CD4-positive, alpha-beta T cell treated with Interleukin-12 subunit alpha and Interleukin-12 subunit beta, for 1 hour (primary cell): ENCODE measurements at places on chromosomes 3 and 15.

DNA sequence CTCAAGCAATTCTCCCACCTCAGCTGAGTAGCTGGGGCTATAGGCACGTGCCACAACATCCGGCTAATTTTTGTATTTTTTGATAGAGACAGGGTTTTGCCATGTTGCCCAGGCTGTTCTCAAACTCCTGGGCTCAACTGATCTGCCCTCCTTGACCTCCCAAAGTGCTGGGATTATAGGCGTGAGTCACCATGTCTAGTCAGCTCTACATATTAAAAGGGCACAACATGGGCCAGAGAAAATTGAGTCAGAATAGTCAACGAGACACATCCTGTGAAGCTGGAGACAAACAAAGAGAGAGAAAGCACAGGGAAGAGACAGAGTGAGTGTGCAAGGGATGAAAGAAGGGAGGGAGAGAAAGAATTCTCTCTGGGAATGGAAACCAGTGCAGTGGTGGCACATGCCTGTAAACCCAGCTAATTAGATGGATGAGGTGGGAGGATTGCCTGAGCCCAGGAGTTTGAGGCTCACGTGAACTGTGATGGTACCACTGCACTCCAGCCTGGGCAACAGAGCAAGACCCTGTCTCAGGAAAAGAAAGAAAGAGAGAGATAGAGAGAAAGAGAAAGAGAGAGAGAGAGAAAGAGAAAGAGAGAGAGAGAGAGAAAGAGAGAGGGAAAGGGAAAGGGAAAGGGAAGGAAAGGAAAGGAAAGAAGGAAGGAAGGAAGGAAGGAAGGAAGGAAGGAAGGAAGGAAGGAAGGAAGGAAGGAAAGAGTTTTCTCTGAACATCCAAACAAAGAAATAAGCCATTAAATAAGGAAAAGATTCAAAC is 107.2 kb upstream of the SLC25A36 start:
- DNase-seq: no peak

GRCh38 chr15:69916169-69916785 is 181.4 kb downstream of the TLE3 start:
- DNase-seq: no peak

DNA sequence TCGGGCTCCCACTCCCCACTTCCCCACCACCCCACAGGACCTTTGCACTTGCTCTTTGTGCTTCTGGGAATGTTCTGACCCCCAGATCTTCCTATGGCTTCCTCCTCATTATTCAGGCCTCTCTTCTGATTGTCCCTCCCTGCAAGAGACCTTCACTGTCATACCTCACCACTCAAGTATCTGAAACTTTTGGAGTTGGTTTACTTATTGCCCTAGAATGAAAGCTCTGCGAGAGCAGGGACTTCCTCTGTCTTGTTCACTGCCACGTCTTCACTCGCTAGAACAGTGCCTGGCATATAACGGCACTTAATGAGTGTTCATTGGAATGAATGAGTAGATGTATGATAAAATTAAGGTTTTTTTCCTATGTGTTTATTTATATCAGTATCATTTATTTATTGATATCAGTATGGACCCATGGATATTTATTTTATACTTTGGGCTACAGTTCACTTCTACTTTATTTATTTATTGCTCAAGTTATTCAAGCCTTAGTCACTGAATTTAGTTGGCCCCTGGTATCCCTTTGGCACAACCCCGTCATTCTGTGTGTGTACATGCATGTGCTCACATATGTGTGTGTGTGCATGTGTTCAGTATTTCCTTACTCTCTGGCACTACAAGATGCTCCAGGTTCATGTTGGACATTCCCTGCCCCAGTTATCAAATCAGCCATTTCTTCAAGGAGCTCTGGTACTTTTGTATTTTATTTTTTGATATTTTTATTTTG is 197.6 kb downstream of the THSD4 start:
- no peak for DNase-seq

DNA sequence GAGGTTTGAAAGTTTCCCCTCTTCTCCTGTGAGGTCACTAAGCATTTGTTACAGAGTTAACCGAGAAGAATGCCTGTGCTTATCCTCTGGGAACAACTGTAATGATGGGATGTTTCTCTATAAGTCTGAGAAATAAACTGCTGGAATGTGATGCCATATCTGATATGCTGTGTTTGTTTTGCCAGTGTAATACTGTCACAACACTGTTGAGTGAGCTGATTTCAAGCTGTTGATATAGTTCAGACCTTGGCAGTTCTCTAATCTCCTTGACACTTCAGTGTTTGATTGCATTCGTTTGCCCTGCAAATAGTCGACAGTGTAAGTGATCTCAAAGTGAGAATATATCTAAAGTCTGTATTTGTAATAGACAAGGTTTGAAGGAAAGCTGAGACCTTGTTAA is 73.3 kb downstream of the PTPRG start:
- DNase-seq: no peak

DNA sequence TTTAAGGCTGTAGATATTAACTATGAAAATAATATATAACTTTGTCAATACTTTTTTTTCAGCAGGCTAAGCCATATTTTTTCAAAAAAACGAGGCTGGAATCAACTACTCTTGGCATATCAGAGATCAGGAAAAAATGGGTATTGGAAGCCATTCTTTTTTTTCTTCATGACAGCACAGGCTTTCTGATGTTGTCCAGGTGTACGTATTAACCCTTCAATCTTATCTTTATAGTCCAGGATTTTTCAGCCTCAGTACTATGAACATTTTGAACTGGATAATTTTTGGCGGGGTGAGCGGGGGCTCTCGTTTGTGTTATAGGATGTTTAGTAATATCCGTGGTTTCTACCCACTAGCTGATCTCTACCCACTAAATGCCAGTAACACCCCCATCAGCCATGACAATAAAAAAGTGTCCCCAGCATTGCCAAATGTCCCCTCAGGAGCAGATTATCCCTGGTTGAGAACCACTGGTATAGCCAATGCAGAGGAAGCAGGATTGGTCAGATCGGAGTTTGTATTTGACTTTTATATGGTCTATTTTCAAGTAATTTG is 52.0 kb downstream of the PLCL2 start:
- no peak for DNase-seq

DNA sequence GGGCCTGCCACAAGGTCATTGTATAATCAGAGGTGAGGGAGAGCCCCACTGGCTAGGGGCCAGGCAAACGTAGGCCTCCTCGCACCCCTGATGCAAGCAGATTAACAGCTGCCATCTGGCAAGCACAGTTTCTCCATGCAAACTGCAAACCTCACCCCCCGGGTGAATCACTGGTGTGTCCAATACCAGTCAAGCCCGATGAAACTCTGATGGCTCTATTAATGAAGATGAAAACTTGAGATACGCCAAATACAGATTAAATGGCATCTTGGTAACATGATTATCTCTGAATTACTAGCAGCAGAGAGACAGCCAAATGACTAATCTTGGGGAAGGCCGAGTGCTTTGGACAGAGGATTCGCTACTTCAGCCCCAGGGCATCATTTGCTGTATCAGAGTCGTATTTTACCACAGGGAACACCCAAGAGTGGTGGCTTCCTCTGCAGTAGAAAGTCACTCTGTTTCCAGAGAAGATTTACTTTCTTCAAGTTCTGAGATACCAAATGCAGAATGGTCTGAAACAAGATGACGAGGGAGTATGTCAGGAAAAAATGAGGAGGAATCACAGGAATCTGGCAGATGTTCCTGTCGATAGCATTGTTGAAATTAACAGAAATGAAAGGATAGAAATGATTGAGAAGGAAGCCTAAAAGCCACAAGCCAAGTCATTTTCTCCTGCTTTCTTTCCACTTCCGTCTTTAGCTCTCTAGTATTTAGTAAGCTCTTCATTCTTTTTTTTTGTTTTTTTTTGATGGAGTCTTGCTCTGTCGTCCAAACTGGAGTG is 96.2 kb upstream of the NR2F2 start:
- DNase-seq: no peak

DNA sequence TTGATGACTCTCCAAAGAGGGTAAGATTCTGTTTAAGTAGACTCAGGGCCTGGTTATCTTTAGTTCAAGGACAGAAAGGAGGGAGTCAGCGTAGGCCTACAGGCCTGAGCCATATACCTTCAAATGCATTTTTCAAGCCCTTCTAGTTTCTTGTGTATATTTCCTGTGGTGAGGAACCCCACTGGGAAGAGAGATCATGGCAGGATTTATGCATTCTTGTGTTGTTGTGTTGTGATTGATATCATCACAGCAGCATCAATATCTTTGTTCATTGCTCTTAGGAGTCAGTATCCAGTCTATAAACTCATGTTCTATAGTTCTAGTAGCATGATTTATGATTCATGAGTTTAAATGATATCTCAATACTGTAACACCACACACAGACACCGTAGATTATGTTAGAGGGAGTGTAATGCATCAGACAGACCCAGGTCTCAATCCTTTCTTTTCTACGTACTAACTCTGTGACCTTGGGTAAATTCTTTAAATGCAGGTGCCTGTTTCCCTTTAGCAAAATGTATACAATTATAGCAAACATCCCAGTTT is 427.5 kb downstream of the PDCD6IP start:
- DNase-seq: no peak

DNA sequence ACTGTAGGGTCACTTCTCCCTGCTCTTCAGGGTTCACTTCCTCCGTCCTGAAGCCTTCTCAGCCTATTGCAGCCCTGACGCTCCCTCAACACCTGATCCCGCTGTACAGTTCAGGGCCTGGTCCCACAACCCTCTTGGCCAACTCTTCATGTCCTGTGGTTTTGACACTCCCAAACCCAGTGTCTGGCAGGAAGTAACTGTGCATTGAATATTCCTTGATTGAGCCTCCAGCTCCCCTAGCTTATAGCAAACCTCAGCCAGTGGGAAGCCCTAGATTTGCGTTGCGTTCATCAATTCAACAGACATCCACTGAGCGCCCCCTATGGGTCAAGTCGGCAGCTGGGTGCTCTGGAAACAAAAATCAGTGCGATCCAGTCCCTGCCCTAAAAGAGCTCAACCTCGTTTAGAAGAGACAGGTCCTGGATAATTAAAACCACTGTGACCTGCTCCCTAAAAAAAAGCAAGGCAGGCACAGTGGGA is 13.5 kb downstream of the UBAP1L start:
- DNase-seq: peak; percentile 51

DNA sequence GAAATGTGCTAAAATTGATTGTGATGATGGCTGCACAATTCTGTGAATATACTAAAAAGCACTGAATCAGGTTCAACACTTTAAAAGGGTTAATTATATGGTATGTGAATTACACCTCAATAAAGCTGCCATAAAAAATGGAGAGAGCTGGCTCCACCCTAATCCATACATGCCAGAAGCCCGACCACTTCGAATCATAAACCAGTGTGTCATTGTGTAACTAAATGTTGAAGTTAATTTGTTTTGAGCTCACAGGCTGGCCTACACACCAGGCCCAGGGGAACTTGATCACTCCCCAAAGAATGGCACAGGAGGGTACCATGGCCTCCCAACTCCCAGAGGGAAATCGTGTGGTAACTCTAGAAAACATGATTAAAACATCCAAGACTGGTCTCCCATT is 14.0 kb downstream of the PLCD1 start:
- DNase-seq: no peak

- peak; percentile 71 for DNase-seq
Observed at GRCh38 chr3:71859123-71859519, 74.2 kb upstream of the PROK2 start.

GRCh38 chr3:70000028-70000410 is 486 bp downstream of the SAMMSON start:
- no peak for DNase-seq

DNA sequence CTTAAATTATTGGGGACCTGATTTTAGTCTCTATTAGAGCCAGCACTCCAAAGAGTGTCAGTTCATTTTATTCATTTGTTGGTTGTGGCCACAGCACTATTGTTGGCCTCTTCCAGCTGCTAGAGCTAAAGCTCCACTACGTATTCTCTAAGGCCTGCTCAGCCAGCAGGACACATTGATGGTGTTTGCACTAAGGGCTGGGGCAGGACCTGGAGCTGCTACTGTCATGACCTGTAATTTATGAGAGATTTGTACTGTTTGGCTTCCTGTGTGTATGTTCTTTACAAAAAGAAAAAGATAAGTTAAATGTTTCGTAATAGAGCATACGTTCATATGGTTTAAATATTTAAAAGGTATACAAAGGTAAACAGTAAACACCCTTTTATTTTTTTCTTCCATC is 8.1 kb downstream of the GFM1 start:
- no peak for DNase-seq

GRCh38 chr3:194132465-194133286 is 3.3 kb upstream of the HES1 start:
- DNase-seq: no peak

DNA sequence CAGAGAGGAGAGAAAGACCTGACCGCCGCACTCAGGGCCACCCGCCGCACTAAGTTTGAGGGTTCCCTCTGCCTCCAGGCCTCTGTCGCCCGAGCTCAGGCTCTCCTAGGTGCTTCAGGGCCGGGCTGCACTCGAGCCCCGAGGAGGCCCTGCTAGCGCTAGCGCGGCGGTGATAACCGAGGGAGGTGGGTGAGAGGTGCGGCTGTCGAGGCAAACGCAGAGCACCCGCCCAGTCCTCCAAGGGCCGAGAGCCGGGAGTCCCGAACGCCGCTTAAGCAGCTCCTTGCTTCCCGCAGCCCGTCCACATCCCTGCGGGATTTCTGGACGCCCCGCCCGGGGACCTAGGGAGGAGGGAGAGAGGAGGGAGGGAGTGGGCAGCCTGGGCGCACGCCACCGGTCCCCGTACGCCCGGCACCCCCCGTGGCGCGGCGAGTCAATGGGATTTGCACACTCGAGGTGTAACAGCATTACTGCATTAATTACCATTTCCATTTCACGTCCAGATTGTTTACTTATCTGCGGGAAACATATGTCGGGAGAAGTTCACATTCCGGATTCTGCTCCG is 6.8 kb downstream of the SOX14 start:
- DNase-seq: no peak

- no peak for DNase-seq
Observed at GRCh38 chr15:25179673-25180511, 225.1 kb downstream of the SNRPN start.

GRCh38 chr3:31184261-31185061 is 290.0 kb upstream of the GADL1 start:
- no peak for DNase-seq

- peak; percentile 60 for DNase-seq
Observed at GRCh38 chr15:74631935-74632560, 16.4 kb downstream of the CLK3 start.

DNA sequence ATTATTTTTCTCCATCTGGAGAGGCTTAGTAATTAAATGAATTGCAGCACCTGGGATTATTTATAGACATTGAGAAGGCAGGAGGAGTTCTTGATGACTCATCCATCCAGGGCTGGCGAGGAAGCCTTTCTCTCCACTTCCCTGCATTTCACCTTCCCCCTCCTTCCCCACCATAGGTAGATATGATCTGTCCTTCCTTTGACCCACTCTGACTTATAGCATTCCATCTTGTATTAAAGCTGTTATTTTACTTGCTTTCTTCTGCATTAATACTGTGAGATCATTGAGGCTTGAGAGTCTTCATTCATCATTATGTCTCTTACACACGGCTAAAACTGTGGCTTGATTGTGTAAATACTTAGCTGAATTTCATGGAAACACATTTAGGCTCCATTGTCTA is 288.8 kb downstream of the FEZF2 start:
- DNase-seq: no peak

GRCh38 chr15:38874464-38874863 is 309.9 kb upstream of the RASGRP1 start:
- no peak for DNase-seq
